Activated T-cell treated with anti-CD3 and anti-CD28 coated beads, Interleukin-2, amount 50 U/mL, for 72 hours (primary cell): ENCODE measurements at places on chromosomes 6 and 20. TPM values are rescaled to one million over a fixed set of nuclear protein-coding genes. Genes with fewer than 3 reads are reported as not detected.

The RGS17 gene
- not detected for total RNA-seq

GRCh38 chr6:12962987-12963386, 246.4 kb downstream of the PHACTR1 start:
- no peak overlapping the region for H3K27ac ChIP-seq
- H3K36me3 ChIP-seq = no peaks in the 10 kb centered on the region
- no peak for DNase-seq
- no peak overlapping the region for H3K4me3 ChIP-seq
- H3K27me3 ChIP-seq = peaks cover 21% of the 10 kb centered on the region

DNA sequence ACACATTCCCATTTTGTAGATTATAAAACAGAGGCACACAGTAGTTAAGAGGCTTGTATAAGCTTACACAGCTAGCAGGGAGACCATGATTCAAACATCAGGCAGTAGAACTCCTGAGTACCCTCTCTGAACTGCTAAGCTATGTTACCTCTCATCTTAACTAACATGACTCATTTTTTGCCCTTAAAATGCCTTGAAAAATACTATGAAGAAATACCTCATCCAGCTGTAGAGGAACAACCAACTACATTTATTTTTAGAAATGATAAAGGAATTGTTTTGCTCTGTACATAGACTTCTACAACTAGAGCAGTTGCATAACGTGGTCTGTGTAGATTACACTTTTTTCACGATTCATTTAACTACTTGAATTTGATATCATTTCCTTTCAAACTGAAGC, 102.1 kb downstream of the FLRT3 start:
- no peaks in the 10 kb centered on the region for H3K36me3 ChIP-seq
- H3K27ac ChIP-seq = no peak overlapping the region
- no peaks in the 10 kb centered on the region for H3K27me3 ChIP-seq
- no peak for DNase-seq

DNA sequence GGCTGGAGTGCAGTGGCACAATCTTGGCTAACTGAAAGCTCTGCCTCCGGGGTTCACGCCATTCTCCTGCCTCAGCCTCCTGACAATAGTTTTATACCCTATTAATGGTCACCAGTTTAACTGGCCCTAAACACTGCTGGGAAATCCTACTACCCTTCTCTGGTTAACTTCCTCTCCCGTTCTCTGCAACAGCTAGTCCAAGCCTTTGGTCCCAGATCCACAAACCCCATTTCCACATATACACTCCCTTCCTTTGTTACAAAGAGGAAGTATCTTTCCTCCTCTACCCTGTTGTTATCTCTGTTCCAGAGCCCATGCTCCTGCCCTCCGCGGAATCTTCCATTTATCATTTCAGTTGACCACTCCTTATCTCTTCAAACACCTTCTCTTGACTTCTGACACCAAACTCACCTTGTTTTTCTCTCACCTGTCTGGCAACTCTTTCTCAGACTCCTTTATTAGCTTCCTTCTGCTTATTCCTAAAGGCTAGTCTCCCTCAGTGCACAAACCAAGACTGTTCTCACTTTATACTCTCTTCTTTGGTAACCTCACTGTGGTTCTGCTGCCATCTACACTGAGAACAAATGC, 25.0 kb upstream of the TBC1D22B start:
- H3K4me1 ChIP-seq = peaks cover 21% of the 10 kb centered on the region
- H3K4me3 ChIP-seq = no peak overlapping the region
- no peak overlapping the region for H3K27ac ChIP-seq
- H3K27me3 ChIP-seq = no peaks in the 10 kb centered on the region
- H3K36me3 ChIP-seq = no peaks in the 10 kb centered on the region
- no peak for DNase-seq

- H3K4me1 ChIP-seq = peaks cover 15% of the 10 kb centered on the region
- H3K27ac ChIP-seq = no peak overlapping the region
- no peaks in the 10 kb centered on the region for H3K36me3 ChIP-seq
- peak; percentile 58 for DNase-seq
- H3K4me3 ChIP-seq = no peak overlapping the region
These were observed 128.5 kb downstream of the HFE start for GRCh38 chr6:26215585-26216358.

- H3K27me3 ChIP-seq = no peaks in the 10 kb centered on the region
- DNase-seq = no peak
- H3K27ac ChIP-seq = no peak overlapping the region
- H3K36me3 ChIP-seq = no peaks in the 10 kb centered on the region
- H3K4me3 ChIP-seq = no peak overlapping the region
These were observed 30.8 kb downstream of the METTL24 start for GRCh38 chr6:110327391-110327790.

The CTAGE9 gene
- not detected for total RNA-seq

DNA sequence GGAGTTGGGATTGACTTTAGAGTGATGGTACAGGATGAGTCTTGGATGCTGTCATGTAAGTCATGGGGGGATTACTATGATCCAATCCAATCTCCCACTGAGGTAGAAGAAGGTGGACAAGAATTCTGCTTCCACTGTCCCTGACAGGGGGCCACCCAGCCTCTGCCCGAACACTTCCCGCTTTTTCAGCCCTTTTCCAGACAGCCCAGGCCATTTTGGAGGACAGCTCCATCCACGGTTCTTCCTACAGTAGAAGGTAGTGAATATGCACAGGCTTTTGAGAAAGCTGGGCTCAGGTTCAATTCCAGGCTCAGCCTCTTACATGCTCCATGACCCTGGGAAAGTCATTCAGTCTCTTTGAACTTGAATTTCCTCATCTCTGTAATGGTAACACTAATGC, 31.0 kb downstream of the TRERF1 start:
- no peak overlapping the region for H3K4me3 ChIP-seq
- peaks cover 76% of the 10 kb centered on the region for H3K4me1 ChIP-seq
- no peaks in the 10 kb centered on the region for H3K27me3 ChIP-seq
- no peak overlapping the region for H3K27ac ChIP-seq

DNA sequence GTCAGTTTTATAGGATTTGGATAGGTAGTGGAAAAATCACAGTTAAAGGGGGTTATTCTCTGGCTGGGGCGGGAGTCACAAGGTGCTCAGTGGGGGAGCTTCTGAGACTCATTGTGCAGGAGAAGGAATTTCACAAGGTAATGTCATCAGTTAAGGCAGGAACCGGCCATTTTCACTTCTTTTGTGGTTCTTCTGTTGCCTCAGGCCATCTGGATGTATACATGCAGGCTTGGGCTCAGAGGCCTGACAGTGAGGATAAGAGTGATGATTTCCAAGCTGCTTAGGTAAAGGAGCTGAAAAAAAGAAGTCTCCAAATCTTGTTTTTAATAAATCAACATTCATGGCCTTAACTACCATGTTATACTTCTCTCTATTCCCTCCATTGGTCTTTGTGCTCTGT, 622.9 kb upstream of the ID4 start:
- no peak overlapping the region for H3K4me3 ChIP-seq
- DNase-seq = no peak
- H3K4me1 ChIP-seq = no peaks in the 10 kb centered on the region
- H3K27ac ChIP-seq = no peak overlapping the region

The ANGPT4 gene
- total RNA-seq = not detected

The ARMH2 gene
- total RNA-seq = not detected

GRCh38 chr6:170088582-170088955, 202.3 kb downstream of the DLL1 start:
- H3K4me1 ChIP-seq = peaks cover 30% of the 10 kb centered on the region
- H3K27me3 ChIP-seq = no peaks in the 10 kb centered on the region
- H3K4me3 ChIP-seq = peak overlapping the region; percentile 96
- H3K36me3 ChIP-seq = peaks cover 6% of the 10 kb centered on the region
- DNase-seq = no peak

The FAM184A gene
- total RNA-seq = 18.5 TPM

DNA sequence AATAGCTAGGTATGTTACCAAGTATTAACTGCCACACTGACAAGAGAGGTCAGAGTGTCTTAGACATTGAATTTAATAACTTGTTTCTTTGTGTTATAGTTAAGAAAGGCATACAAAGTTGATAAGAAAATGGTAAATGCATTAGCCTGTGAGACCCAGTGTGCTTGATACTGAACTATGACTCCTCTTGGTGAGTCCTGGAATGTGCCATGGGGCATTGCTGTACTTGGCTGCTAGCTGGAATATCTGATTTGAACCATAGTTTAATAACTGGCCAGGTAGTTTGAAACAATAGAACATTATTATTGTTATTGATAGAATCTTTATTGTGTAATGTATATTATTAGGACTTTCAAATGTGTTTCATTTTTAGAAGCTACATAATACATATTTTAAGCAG, 70.0 kb downstream of the ZFAND3 start:
- H3K36me3 ChIP-seq = no peaks in the 10 kb centered on the region
- no peak overlapping the region for H3K27ac ChIP-seq
- H3K4me1 ChIP-seq = peaks cover 21% of the 10 kb centered on the region
- no peaks in the 10 kb centered on the region for H3K27me3 ChIP-seq
- DNase-seq = no peak

GRCh38 chr6:157770946-157771345, 52.1 kb upstream of the SNX9 start:
- DNase-seq = no peak
- H3K4me3 ChIP-seq = no peak overlapping the region
- H3K27me3 ChIP-seq = peaks cover 18% of the 10 kb centered on the region
- H3K36me3 ChIP-seq = peaks cover 13% of the 10 kb centered on the region

DNA sequence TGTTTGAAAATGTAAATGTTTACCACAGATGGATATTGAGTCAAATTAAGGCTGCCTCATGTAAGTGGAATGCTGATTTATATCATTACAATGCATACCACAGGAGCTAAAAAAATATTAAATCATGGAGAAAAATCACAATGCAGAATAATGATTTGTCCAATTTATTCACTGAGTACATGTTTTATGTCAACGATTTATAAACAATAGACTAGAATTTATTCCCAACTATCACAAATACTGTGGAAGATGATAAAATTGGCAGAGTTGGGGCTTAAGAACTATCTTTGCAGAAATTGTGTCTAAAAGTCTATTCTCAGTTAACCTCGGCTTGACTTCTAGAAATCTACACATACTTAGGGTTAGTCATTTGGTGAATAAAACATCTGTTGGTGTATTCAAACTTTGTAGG, 472.1 kb upstream of the MARCKS start:
- H3K27ac ChIP-seq = no peak overlapping the region
- no peaks in the 10 kb centered on the region for H3K27me3 ChIP-seq
- DNase-seq = no peak
- H3K36me3 ChIP-seq = no peaks in the 10 kb centered on the region
- no peaks in the 10 kb centered on the region for H3K4me1 ChIP-seq

DNA sequence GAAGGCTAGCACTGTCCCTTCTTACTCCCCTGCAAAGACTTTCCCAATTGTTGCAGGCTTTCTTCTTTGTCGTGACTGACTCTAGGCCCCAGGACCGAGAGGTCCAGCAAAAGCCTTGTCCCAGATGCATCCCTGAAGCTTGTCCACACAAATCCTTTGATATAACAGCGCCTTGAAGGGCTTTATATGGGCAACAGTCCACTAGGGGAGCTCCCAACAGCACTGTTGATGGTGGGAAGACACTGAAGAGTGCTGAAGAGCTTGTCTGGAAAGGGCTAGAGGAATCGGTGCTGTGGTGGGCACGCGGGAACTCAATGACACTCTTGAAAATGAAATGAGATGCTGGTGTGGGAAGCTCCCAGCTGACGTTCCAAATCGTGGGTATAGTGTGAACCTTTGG, 316.1 kb upstream of the CDH4 start:
- H3K27ac ChIP-seq = no peak overlapping the region
- H3K36me3 ChIP-seq = no peaks in the 10 kb centered on the region
- H3K27me3 ChIP-seq = no peaks in the 10 kb centered on the region
- H3K4me3 ChIP-seq = no peak overlapping the region
- H3K4me1 ChIP-seq = no peaks in the 10 kb centered on the region

DNA sequence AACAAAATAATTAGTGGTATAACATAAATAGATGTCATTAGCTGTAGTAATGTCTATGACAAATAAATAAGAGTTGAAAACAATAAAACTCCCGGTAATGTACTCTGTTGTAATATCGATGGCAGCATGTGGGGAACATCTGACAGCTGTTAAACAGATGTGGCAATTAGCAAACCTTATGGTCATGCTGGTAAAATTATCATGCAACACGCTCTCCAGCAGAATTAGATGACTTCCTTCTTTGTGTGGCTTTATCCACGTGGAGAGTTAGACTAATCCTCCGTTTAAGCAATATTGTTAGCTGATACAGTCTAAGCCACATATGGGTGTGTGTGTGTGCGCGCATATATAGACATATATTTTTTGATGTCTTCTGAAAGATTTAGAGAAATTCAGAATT, 77.7 kb upstream of the ZFP64 start:
- H3K4me3 ChIP-seq = no peak overlapping the region
- H3K27me3 ChIP-seq = peaks cover 7% of the 10 kb centered on the region
- no peak overlapping the region for H3K27ac ChIP-seq
- H3K4me1 ChIP-seq = no peaks in the 10 kb centered on the region
- no peak for DNase-seq

The KHDC1 gene
- 3.4 TPM for total RNA-seq

The LY6G6D gene
- not detected for total RNA-seq

- no peak for DNase-seq
- H3K27me3 ChIP-seq = no peaks in the 10 kb centered on the region
- no peaks in the 10 kb centered on the region for H3K4me1 ChIP-seq
- H3K4me3 ChIP-seq = no peak overlapping the region
- H3K27ac ChIP-seq = no peak overlapping the region
These were observed 199.4 kb downstream of the TFAP2A start for GRCh38 chr6:10215326-10216110.

DNA sequence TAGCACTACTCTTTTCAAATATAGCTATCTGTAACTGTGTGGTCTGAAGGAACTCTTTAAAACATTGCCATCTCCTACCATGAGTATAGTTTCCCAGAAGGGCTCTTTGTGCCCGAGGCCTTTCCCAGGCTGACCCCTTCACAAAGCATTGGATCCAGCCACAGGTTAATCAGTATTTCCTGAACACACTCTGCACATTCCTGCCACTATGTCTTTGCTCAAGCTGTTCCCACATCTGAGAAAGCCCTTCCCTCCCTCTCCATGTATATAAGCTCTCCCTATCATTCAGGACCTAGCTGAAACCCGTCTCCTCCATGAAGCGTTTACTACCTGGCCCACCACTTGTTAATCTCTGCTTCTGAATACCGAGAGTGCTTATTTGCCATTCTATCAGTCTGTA, 47.8 kb upstream of the PKHD1 start:
- peaks cover 30% of the 10 kb centered on the region for H3K27me3 ChIP-seq
- H3K4me3 ChIP-seq = no peak overlapping the region
- H3K4me1 ChIP-seq = no peaks in the 10 kb centered on the region
- H3K27ac ChIP-seq = no peak overlapping the region
- H3K36me3 ChIP-seq = no peaks in the 10 kb centered on the region
- no peak for DNase-seq

- no peak overlapping the region for H3K4me3 ChIP-seq
- no peaks in the 10 kb centered on the region for H3K4me1 ChIP-seq
These were observed 544.6 kb downstream of the ADGRB3 start for GRCh38 chr6:69179681-69180080.

- H3K27me3 ChIP-seq = peaks cover 34% of the 10 kb centered on the region
- H3K36me3 ChIP-seq = no peaks in the 10 kb centered on the region
- DNase-seq = no peak
- H3K27ac ChIP-seq = no peak overlapping the region
These were observed 22.3 kb upstream of the AFDN start for GRCh38 chr6:167804281-167805013.

The TGM3 gene
- not detected for total RNA-seq

- no peaks in the 10 kb centered on the region for H3K4me1 ChIP-seq
- DNase-seq = no peak
- H3K4me3 ChIP-seq = no peak overlapping the region
- no peaks in the 10 kb centered on the region for H3K27me3 ChIP-seq
These were observed 131.3 kb downstream of the MYO6 start for GRCh38 chr6:75880305-75880704.

- H3K4me3 ChIP-seq = no peak overlapping the region
- no peaks in the 10 kb centered on the region for H3K36me3 ChIP-seq
- H3K27ac ChIP-seq = no peak overlapping the region
- H3K4me1 ChIP-seq = no peaks in the 10 kb centered on the region
These were observed 63.7 kb downstream of the PTPRK start for GRCh38 chr6:128456510-128457230.
